ENCODE measurements at places on chromosomes 4 and X. TPM values are rescaled to one million over a fixed set of nuclear protein-coding genes. Genes with fewer than 3 reads are reported as not detected.

DNA sequence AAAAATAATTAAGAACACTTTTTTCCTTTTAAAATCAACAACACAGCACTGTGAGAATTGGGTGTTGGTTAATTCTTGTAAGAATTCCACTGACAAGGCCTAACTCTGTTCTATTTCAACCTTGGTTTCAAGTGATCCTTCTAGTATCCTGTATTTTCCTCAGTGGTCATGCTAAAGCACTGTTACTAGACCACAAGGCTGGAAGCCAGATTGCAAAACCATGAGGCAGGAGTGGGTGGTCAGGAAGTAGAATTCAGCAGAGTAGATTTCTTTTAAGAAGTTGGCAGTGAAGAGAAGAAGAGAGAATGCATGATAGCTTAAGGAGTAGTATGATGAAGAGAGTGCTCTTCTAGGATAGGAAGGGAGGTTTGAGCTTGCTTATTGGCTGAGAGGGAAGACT is 71.6 kb upstream of the LEF1 start:
- peaks cover 4% of the 10 kb centered on the region for H3K27me3 ChIP-seq
- no peak for DNase-seq
- no peaks in the 10 kb centered on the region for H3K4me1 ChIP-seq
- no peaks in the 10 kb centered on the region for H3K36me3 ChIP-seq

DNA sequence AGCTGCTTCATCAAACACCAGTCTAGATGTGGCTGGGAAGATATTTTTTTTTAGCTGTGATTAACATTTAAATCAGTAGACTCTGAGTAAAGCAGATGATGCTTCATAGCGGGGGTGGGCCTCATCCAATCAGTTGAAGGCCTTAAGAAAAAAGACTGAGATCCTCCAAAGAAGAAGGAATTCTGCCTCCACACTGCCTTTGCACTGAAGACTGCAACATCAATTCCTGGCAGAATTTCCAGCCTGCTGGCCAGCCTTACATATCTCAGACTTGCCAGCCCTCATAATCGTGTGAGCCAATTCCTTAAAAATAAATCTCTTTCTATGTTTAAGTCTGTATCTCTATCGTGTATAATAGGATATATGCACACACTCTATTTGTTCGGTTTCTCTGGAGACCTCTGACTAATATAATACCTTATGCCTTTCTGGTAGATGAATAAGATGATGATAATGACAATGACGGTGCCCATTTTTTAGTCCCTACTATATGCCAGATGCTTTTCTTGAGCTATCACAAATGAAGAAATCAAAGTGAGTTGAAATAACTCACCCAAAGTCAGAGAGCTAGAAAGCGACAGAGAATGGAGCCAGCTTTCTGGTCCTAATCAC is 66.1 kb upstream of the SOD3 start:
- H3K4me3 ChIP-seq, result no peak overlapping the region
- H3K27ac ChIP-seq, result no peak overlapping the region
- DNase-seq, result no peak
- H3K4me1 ChIP-seq, result no peaks in the 10 kb centered on the region

DNA sequence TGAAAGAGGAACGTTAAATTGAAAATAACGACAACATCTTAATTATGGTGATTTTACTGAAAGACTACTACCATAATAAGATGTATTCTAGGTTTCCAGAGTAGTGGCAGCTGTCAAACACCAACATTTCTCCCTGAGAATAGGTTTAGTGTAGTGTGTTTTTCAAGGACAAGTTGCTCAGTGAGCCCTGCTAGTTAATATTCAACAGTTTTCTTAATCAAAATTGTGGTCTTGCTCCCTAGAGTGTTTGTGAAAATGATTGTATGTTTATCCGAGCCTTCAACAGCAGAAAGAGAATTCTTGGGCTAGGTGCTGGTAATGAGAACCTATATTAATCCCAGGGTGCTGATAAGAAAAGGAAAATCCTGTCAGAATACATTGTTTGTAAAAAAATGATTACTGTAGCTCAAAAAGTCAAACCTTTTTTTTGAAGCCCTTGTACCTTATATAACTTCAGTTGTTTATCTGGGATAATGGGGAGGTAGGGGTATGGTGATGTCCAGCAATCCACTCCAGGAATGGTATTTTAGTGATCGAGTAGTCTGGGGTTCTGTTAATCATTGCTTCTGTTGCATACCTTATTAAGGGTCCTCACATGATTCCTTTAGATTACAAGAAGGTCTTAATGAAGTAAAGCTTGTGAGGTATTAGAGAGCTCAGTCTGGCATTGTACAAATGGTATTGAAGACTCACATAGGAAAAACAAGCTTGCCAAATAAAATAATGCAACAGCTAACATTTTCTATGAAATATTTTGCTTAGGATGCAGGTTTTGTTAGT is 110.7 kb downstream of the CCSER1 start:
- no peaks in the 10 kb centered on the region for H3K27me3 ChIP-seq
- no peaks in the 10 kb centered on the region for H3K36me3 ChIP-seq
- DNase-seq, result no peak
- no peak overlapping the region for H3K27ac ChIP-seq
- no peak overlapping the region for H3K4me3 ChIP-seq

DNA sequence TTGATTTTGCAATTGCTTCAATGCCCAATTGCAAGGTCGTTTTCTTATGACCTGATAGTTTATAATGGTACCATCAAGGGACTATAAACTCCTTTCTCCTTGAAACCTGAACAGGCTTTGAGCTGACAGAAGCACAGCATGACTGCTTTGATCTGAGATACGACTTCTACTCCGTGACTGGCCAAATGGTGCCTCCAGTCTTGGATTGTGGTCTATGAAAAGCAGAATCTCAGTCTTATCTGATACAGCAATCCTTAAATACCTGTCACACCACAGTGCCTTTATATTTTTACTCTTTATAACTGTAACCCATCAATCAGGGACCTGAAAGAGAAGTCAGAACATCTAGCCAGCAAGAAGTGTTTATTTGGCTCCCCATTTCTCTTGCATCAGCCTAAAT is 93.1 kb downstream of the DOCK11 start:
- peaks cover 9% of the 10 kb centered on the region for H3K4me1 ChIP-seq
- peaks cover 30% of the 10 kb centered on the region for H3K36me3 ChIP-seq
- no peak for DNase-seq
- H3K27me3 ChIP-seq, result no peaks in the 10 kb centered on the region
- no peak overlapping the region for H3K27ac ChIP-seq

DNA sequence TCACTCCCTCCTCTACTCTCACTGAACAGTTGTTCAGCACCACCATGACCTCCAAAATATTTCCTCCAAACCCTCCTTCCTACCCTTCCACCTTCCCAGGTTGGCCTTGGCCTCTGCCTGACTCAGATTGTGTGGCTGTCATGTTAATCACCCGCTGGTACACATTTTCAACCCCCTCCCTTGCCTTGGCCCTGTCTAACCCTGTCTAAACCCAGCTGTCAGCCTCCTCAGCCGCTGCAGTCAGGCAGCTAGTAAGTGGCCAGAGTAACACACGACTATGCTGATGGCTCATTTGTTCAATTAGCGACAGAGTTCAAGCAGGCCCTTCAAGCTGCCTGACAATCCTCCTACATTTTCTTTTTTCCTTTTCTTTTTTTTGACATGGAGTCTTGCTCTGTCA is 18.0 kb downstream of the ING2 start:
- no peaks in the 10 kb centered on the region for H3K36me3 ChIP-seq
- peaks cover 37% of the 10 kb centered on the region for H3K27me3 ChIP-seq
- no peak overlapping the region for H3K4me3 ChIP-seq
- no peak for DNase-seq
- no peak overlapping the region for H3K27ac ChIP-seq

GRCh38 chr4:88275516-88275915 is 8.8 kb downstream of the PPM1K start:
- peaks cover 34% of the 10 kb centered on the region for H3K36me3 ChIP-seq
- DNase-seq, result peak; percentile 61
- H3K27ac ChIP-seq, result peak overlapping the region; percentile 32

DNA sequence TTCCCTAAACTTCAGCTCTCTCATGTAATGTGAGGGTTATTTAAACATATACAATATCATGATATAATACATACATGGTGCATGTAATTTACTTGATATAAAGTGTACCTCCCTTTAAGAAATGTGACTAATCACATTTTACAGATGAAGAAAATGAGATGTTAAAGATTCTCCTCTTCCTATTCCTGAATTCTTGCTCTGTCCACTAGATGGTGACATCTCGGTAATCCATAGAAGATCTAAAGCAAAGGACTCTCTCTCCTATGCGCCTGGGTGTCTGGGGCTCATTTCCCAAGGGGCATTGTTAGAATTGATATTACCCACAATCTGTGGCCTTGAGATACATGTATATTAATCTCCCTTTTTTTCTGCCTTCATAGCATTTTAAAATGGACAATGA is 804.9 kb downstream of the RAB28 start:
- peaks cover 17% of the 10 kb centered on the region for H3K27me3 ChIP-seq
- H3K4me3 ChIP-seq, result no peak overlapping the region

GRCh38 chr4:185352741-185353140 is 43.0 kb downstream of the LRP2BP start:
- peaks cover 8% of the 10 kb centered on the region for H3K4me1 ChIP-seq
- H3K36me3 ChIP-seq, result peaks cover 51% of the 10 kb centered on the region
- H3K27me3 ChIP-seq, result no peaks in the 10 kb centered on the region
- H3K4me3 ChIP-seq, result no peak overlapping the region

- H3K36me3 ChIP-seq, result peaks cover 18% of the 10 kb centered on the region
- no peak overlapping the region for H3K27ac ChIP-seq
- no peak for DNase-seq
- H3K4me1 ChIP-seq, result no peaks in the 10 kb centered on the region
- H3K27me3 ChIP-seq, result peaks cover 55% of the 10 kb centered on the region
Measured at GRCh38 chrX:49901048-49901447, 21.3 kb upstream of the CLCN5 start.

- peak overlapping the region; percentile 40 for H3K27ac ChIP-seq
- no peak for DNase-seq
- H3K27me3 ChIP-seq, result peaks cover 23% of the 10 kb centered on the region
- H3K4me1 ChIP-seq, result peaks cover 4% of the 10 kb centered on the region
- no peak overlapping the region for H3K4me3 ChIP-seq
Measured at GRCh38 chr4:152591396-152591795, 55.5 kb upstream of the FBXW7 start.

- DNase-seq, result no peak
- no peak overlapping the region for H3K4me3 ChIP-seq
- H3K36me3 ChIP-seq, result no peaks in the 10 kb centered on the region
Measured at GRCh38 chrX:1455948-1456280, 3.2 kb upstream of the ASMTL start.

DNA sequence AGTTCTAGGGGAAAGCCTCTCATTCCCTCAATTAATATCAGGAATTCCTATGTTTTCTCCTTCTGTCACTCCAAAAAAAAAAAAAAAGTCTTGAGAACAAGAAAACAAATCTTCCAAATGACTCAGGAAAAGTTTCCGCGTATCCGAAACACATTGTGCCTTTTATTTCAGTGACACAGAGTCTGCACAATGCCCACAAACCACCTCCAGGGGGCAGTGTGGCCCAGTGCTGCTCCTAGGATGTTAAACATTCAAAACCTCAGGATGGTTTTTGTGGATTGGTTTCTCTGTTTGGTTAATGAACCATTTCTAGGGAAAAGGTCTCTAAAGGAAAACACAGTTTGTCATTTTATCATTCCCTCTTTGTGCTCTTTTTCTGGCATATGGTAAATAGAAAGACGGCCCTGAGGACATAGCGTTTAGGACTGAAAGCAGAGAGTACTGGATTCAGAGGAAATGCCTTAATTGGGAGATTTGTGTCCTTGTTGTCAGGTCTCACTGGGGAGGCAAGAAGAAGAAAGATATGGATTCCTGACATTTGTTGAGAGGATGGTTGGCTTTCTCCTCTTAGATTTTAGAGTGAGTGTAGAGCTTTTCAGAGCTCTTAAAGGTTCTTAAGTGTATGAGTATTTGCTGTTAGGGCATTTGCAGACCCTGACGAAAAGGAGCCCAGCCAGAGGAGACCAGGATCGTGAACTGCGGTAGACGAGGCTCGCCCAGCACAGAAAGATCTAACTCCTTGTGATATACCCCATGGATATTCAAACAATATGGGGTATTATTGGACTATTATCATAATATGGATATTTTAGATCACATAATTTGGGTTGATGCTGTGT is 65.7 kb upstream of the MAP9 start:
- peaks cover 12% of the 10 kb centered on the region for H3K27me3 ChIP-seq
- H3K4me3 ChIP-seq, result no peak overlapping the region
- peak; percentile 35 for DNase-seq

DNA sequence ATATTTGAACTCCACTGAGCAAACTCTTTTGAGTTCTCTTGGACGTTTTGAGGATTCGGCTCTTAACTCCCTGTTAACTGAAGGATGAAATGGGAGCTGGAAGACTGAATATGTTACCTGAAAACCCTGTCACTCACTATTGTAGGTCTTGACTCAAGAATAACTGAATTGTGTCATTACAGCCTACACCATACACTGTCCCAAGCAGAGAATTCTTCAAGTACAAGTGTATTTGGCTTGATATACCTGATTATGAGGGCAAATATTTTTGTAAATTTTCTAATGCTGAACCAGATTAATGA is 276.1 kb downstream of the CFAP299 start:
- peak overlapping the region; percentile 52 for H3K4me3 ChIP-seq
- peak overlapping the region; percentile 9 for H3K27ac ChIP-seq
- H3K27me3 ChIP-seq, result no peaks in the 10 kb centered on the region
- DNase-seq, result no peak
- peaks cover 53% of the 10 kb centered on the region for H3K4me1 ChIP-seq
- no peaks in the 10 kb centered on the region for H3K36me3 ChIP-seq

GRCh38 chr4:24209131-24209530 is 319.3 kb upstream of the PPARGC1A start:
- H3K4me1 ChIP-seq, result no peaks in the 10 kb centered on the region
- H3K36me3 ChIP-seq, result no peaks in the 10 kb centered on the region
- no peak overlapping the region for H3K4me3 ChIP-seq
- no peak for DNase-seq

- H3K27ac ChIP-seq, result no peak overlapping the region
- DNase-seq, result no peak
- H3K4me1 ChIP-seq, result peaks cover 25% of the 10 kb centered on the region
- H3K36me3 ChIP-seq, result no peaks in the 10 kb centered on the region
- no peak overlapping the region for H3K4me3 ChIP-seq
Measured at GRCh38 chrX:2488621-2489285, 12.0 kb downstream of the DHRSX start.

DNA sequence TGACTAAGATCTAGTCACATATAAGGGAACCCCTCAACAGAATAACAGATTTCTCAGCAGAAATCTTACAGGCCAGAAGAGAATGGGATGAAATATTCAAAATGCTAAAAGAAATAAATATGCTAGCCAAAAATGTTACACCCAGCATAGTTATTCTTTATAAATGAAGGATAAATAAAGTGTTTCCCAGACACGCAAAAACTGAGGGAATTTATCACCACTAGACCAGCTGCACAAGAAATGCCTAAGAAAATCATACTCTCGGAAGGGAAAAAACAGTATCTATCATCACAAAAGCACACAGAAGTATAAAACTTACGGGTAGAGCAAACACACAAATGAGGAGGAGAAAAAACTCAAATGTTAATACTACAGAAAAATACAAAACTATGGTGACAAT is 162.1 kb downstream of the HHIP start:
- no peaks in the 10 kb centered on the region for H3K4me1 ChIP-seq
- no peak overlapping the region for H3K27ac ChIP-seq
- no peak for DNase-seq
- H3K27me3 ChIP-seq, result no peaks in the 10 kb centered on the region

POU3F4 gene
- polyA plus RNA-seq, result not detected

RAB9B gene
- polyA plus RNA-seq, result 0.26 TPM

TMPRSS11E gene
- polyA plus RNA-seq, result not detected

GJB1 gene
- not detected for polyA plus RNA-seq

TMSB15C gene
- 0.89 TPM for polyA plus RNA-seq

ARHGAP6 gene
- 0.12 TPM for polyA plus RNA-seq

ATP2B3 gene
- polyA plus RNA-seq, result 0.05 TPM

RAB40AL gene
- polyA plus RNA-seq, result not detected

SHOX gene
- not detected for polyA plus RNA-seq
